NCI-H146 (cell line): ENCODE measurements at places on chromosomes 4 and X.
A peak's percentile ranks its signal among the peaks of the same experiment; 100 is the strongest.

GRCh38 chrX:42530027-42530426 is 247.9 kb downstream of the PPP1R2C start:
- no peak for DNase-seq

- DNase-seq = no peak
These were observed 128.7 kb upstream of the TLL1 start for GRCh38 chr4:165744370-165744769.

GRCh38 chr4:109072595-109072994 is 229.9 kb downstream of the COL25A1 start:
- no peak for DNase-seq

DNA sequence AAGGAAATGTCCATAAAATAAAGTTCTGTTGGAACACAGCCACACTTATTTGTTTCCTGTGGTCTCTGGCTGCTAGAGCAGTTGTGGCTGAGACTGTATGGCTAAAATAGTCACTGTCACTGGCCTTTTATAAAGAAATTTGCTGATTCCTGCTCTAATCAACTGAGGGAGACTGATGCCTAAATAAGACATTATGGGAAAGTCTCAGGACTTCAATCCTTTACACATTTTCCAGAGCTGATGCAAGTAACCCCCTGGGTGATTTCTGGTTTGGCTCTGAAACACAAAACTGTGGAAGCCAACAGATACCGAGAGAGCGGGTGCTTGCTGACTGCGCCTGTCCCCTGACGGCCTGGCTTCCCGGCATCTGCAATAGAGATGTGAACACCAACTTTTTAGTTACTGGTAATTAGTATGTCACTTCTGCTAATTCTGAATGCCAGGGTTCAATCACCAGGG is 64.0 kb downstream of the POLR2B start:
- DNase-seq = no peak

GRCh38 chr4:4752576-4753401 is 106.7 kb upstream of the MSX1 start:
- no peak for DNase-seq

DNA sequence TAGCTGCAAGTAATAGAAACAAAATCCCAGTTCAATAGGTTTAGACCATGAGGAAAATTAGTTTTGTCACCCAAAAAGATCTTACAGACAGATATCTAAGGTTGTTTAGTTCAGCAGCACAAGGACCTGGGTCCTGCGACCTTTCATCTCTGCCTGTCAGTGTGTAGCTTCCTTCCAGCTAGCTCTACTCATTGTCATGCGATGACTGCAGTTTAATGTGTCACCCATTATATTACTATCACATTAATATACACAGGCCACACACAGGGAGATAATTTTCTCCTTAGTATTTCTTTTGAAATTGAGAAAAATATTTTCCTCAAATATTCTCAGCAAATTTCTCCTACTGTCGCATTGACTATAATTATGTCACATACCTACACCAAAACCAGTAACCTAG is 232.1 kb upstream of the ARSJ start:
- no peak for DNase-seq

- peak; percentile 24 for DNase-seq
These were observed 89.1 kb downstream of the FAM13A start for GRCh38 chr4:88967883-88968331.
